Activated CD8-positive, alpha-beta T cell treated with anti-CD3 and anti-CD28 coated beads for 36 hours (primary cell): ENCODE measurements at places on chromosomes 2 and 18.

GRCh38 chr2:215920244-215921100 is 92.9 kb downstream of the MREG start:
- no peak overlapping the region for H3K27ac ChIP-seq
- peaks cover 1% of the 10 kb centered on the region for H3K27me3 ChIP-seq
- H3K4me3 ChIP-seq = no peak overlapping the region

DNA sequence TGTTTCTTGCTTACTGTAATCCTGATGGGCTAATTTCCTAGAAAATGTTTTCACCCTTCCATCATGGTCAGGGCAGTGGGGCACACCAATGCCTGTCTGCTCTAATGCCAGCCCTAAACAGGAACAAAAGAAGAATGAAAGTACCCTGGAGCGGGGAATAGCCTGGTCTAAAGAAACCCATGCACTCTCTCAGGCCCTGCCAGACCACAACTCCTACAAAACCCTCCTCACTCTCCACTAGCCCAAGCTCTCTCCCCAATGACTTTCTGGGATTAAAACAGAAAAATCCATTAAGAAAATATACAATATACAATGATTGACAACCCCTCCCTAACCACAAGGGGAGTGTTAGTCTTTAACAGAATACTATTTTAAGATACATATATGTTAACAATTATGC is 67.6 kb downstream of the AAK1 start:
- no peaks in the 10 kb centered on the region for H3K27me3 ChIP-seq
- H3K36me3 ChIP-seq = peaks cover 29% of the 10 kb centered on the region
- peaks cover 75% of the 10 kb centered on the region for H3K4me1 ChIP-seq

DNA sequence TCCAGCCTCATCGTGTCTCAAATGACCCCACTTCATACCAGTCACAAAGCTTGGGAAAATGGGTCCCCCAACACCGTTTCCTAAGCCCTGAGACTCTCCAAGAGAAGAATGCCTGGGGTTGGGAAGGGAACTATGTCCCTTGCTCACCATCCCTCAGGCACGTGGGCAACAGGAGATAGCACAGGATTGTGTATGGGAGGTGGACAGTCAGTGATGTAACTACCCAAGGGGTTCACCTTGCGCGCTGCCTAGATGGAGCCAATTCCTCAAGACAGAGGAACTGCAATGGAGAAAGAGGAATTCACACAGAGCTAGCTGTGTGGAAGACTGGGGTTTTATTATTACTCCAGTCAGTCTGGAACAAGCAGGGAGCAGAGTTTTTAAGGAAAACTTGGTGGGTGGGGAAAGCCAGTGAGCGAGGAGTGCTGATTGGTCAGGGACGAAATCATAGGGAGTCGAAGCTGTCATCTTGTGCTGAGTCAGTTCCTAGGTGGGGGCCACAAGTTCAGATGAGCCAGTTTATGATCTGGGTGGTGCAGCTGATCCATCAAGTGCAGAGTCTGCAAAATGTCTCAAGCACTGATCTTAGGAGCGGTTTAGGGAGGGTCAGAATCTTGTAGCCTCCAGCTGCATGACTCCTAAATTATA is 13.8 kb upstream of the CXCR1 start:
- no peak overlapping the region for H3K4me3 ChIP-seq
- no peaks in the 10 kb centered on the region for H3K27me3 ChIP-seq
- H3K27ac ChIP-seq = no peak overlapping the region
- DNase-seq = no peak
- H3K36me3 ChIP-seq = no peaks in the 10 kb centered on the region

DNA sequence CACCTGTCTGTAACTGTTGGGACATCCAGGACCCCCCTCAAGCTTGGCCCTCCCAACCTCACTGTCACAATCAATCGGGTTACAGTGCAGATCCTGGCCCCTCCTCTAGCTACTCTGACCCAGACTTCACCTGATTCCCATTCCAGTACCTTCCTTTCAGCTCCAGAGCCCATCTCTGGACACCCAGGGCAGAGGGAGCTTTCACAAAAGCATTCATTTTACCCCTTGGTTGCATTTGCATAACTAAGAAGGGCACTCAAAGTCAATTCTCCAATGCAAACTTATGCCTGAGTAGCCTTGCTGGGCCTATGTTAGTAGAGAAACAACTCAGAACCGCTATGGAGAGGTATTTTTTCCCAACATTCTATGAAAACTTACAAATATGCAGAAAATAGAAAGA is 7.4 kb downstream of the ZAP70 start:
- peaks cover 73% of the 10 kb centered on the region for H3K4me1 ChIP-seq
- DNase-seq = no peak
- peak overlapping the region; percentile 84 for H3K27ac ChIP-seq
- H3K36me3 ChIP-seq = peaks cover 83% of the 10 kb centered on the region
- H3K27me3 ChIP-seq = no peaks in the 10 kb centered on the region
- peak overlapping the region; percentile 16 for H3K4me3 ChIP-seq

GRCh38 chr2:128313091-128313836 is 5.4 kb downstream of the HS6ST1 start:
- DNase-seq = no peak
- H3K27me3 ChIP-seq = no peaks in the 10 kb centered on the region
- H3K36me3 ChIP-seq = peaks cover 10% of the 10 kb centered on the region
- H3K4me1 ChIP-seq = peaks cover 41% of the 10 kb centered on the region
- peak overlapping the region; percentile 5 for H3K27ac ChIP-seq
- H3K4me3 ChIP-seq = no peak overlapping the region

DNA sequence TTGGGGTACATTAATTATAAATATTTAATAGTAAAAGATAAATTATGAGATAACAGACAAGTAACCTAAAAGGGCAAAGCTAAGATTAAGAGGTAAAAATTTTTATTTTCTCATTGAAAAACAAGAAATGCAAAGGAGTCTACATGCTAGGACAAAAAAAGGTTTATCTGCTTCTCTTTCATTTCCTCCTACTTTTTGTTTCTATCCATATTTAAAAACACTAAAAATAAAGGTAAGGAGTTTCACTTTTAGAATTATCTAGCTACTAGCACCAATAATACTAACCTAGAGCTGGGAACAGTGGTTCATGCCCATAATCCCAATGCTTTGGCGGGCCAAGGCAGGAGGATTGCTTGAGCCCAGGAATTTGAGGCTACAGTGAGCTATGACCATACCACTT is 1551.7 kb upstream of the SLC39A10 start:
- no peaks in the 10 kb centered on the region for H3K27me3 ChIP-seq
- no peaks in the 10 kb centered on the region for H3K36me3 ChIP-seq
- H3K27ac ChIP-seq = no peak overlapping the region
- H3K4me1 ChIP-seq = no peaks in the 10 kb centered on the region
- H3K4me3 ChIP-seq = no peak overlapping the region
- no peak for DNase-seq

DNA sequence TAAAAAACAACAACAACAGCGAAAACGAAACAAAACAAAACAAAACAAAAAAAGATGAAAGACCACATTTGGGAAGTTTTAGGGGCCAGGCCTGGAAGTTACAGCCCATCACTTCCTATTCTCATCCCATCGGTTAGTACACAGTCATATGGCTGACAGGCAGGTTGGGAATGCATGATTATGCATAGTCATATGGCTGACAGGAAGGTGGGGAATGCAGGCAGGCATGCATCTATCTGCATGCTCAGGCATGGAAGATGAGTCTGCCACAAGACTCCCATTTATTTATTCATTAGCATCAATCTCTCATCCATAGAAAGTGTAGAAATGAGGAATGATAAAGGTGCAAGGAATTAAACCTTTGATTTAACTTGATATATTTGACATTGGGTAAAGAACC is 325.3 kb upstream of the MEX3C start:
- H3K4me3 ChIP-seq = no peak overlapping the region
- no peaks in the 10 kb centered on the region for H3K27me3 ChIP-seq
- DNase-seq = no peak
- no peak overlapping the region for H3K27ac ChIP-seq
- no peaks in the 10 kb centered on the region for H3K4me1 ChIP-seq

DNA sequence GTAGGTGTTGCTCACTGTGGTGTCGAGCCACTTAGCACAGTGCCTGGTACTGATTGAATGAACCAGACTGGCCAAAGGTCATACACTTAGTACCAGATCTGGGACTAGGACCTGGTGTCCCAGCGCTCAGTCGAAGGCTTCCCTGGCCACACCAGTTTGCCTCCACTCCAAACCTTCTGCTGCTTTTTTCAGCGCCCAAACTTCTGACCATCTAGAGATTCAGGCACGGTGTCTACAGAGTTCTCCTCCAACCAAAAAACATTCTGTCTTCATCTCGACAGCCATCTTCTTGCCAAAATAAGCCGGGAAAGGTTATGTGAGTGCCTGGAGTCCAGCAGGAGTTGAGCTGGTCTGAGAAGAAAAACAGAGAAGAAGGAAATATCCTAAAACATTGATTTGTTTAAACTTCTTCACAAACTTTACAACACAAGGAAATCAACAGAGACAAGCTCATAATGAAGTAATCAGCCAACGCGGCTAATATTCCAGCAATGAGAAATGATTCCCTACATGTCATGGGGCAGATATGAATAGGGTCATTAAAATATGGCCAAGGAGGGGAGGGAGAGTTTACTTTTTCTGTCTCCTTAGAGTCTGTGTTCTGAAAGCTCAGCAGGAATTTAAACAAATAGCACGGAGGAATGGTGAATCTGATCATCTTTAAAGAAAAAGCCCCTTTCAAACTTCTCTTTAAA is 2.3 kb upstream of the GLI2 start:
- H3K36me3 ChIP-seq = no peaks in the 10 kb centered on the region
- no peak for DNase-seq
- H3K27me3 ChIP-seq = peaks cover 38% of the 10 kb centered on the region
- H3K4me3 ChIP-seq = no peak overlapping the region

GRCh38 chr18:61286867-61287266 is 46.4 kb upstream of the CDH20 start:
- no peak for DNase-seq
- H3K27me3 ChIP-seq = no peaks in the 10 kb centered on the region
- no peaks in the 10 kb centered on the region for H3K4me1 ChIP-seq

GRCh38 chr2:172109988-172110811 is 7.5 kb upstream of the DLX2 start:
- H3K4me3 ChIP-seq = no peak overlapping the region
- no peak overlapping the region for H3K27ac ChIP-seq
- DNase-seq = no peak
- no peaks in the 10 kb centered on the region for H3K36me3 ChIP-seq
- peaks cover 12% of the 10 kb centered on the region for H3K4me1 ChIP-seq

DNA sequence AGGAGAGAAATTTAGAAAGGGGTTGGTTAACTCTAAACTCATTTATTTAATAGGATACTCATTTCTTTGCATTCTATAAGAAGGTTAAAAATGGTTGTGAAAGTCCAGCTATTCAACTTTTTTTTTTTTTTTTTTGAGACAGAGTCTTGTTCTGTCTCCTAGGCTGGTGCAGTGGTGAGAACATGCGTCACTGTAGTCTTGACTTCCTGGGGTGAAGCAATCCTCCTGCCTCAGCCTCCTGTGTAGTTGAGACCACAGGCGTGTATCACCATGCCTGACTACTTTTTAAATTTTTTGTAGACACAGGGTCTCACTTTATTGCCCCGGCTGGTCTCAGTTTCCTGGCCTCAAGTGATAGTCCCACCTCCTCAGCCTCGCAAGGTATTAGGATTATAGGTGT is 11.9 kb downstream of the ELP2 start:
- no peak for DNase-seq
- H3K27ac ChIP-seq = no peak overlapping the region
- peaks cover 54% of the 10 kb centered on the region for H3K36me3 ChIP-seq
- H3K4me3 ChIP-seq = no peak overlapping the region
- H3K27me3 ChIP-seq = no peaks in the 10 kb centered on the region

GRCh38 chr2:74870951-74871350 is 37.0 kb downstream of the HK2 start:
- H3K4me1 ChIP-seq = no peaks in the 10 kb centered on the region
- no peak overlapping the region for H3K4me3 ChIP-seq
- peaks cover 67% of the 10 kb centered on the region for H3K36me3 ChIP-seq
- DNase-seq = no peak
- H3K27ac ChIP-seq = no peak overlapping the region

DNA sequence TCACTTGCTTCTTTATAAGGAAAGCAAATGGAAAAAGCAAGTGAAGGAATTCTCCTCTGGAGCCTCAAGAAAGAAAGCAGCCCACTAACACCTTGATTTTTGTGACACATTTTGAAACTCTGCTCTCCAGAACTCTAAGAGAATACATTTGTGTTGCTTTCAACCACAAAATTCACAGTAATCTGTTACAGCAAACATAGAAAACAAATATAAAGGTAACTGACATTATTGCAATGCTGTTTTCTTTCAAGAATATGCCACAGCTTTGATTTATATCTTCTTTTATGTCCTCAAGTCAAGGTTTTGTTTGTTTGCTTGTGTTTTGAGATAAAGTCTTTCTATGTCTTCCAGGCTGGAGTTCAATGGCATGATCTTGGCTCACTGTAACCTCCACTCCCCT is 103.1 kb upstream of the FIGN start:
- H3K4me1 ChIP-seq = no peaks in the 10 kb centered on the region
- H3K27ac ChIP-seq = no peak overlapping the region
- no peaks in the 10 kb centered on the region for H3K27me3 ChIP-seq
- no peak overlapping the region for H3K4me3 ChIP-seq
- no peaks in the 10 kb centered on the region for H3K36me3 ChIP-seq
- DNase-seq = no peak

DNA sequence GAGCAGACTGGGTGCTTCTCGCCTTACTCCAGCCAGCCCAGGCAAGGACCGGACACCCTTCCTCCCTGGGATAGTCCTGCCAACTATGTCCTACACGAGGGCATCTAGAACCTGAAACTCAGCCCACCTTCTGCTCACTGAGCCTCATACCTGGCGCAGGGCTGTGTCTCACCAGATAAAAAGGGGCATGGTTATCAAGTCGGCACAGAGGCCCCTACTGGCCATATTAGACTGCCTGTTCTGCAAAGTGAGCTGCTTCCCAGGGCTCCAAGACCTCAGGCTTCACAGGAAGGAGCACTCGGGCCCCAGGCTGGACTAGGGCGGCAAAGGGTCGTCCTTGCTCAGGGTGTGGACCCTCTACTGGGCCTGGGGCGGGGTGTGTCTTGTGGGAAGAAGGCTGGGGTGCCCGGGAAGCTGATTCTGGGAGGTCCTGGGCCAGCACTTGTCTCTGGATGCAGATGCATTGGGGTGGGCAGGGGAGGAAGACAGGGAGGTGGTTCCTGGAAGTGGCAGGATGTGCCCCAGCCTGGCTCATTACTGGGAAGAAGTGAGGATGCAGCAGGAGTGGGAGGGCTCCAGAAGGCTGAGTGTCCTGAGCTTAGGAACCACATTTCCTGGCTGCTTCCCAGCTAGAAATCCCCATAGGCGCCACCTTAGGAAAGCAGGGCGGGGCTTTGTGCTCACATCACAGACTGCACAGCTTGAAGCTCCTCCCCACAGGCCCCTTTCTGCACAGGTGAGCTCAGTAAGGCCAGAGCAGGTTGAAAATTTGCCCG is 19.6 kb downstream of the EHD3 start:
- no peaks in the 10 kb centered on the region for H3K4me1 ChIP-seq
- no peak overlapping the region for H3K27ac ChIP-seq
- H3K27me3 ChIP-seq = no peaks in the 10 kb centered on the region
- H3K4me3 ChIP-seq = no peak overlapping the region

- H3K36me3 ChIP-seq = peaks cover 15% of the 10 kb centered on the region
- H3K27ac ChIP-seq = no peak overlapping the region
- H3K4me1 ChIP-seq = peaks cover 4% of the 10 kb centered on the region
- H3K4me3 ChIP-seq = no peak overlapping the region
Measured at GRCh38 chr2:31919499-31919898, 91.3 kb downstream of the MEMO1 start.

GRCh38 chr2:111523009-111523408 is 361.0 kb downstream of the ANAPC1 start:
- DNase-seq = no peak
- peaks cover 9% of the 10 kb centered on the region for H3K27me3 ChIP-seq
- H3K27ac ChIP-seq = no peak overlapping the region
- H3K4me3 ChIP-seq = no peak overlapping the region
- no peaks in the 10 kb centered on the region for H3K4me1 ChIP-seq
- H3K36me3 ChIP-seq = no peaks in the 10 kb centered on the region
